ENCODE measurements at places on chromosomes 2 and 18.

DNA sequence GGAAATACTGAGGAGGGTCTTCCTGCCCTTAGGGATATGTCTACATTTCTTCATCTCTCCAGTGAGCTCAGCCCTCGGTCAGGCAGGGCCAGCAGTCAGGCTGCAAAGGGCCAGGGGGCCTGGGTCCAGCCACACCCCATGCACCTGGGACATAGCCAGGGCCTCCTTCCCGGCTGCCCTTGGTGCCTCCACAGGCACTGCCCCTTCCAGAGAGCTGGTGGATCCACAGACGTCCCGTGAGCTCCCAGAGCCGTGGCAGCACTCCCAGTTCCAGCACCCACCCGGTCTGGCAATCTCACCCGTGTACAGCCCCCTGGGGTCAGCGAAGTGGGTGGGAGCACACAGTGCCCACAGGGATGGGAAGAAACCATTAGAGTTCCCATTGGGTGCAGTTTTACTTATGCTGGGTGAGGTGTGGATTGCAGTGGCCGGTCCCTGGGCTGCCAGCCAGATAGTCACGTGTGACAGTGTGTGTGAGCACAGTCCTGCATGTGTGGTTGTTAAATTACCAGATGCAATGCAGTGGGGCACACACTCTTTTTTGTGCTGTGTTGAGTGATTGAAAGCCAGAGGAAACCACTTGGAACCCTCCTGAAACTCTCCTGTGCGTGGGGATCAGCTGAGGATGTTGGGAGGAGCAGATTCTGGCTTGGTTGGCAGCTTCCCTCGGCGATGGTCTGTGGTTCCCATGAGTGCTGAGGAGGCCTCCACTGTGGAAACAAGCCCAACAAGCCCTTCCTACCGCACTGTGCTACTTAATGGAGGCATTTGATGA, 131.0 kb downstream of the SNTG2 start:
- peak; percentile 38 for DNase-seq

- peak; percentile 34 for DNase-seq
Measured at GRCh38 chr2:10900216-10901109, 11.3 kb upstream of the KCNF1 start.

DNA sequence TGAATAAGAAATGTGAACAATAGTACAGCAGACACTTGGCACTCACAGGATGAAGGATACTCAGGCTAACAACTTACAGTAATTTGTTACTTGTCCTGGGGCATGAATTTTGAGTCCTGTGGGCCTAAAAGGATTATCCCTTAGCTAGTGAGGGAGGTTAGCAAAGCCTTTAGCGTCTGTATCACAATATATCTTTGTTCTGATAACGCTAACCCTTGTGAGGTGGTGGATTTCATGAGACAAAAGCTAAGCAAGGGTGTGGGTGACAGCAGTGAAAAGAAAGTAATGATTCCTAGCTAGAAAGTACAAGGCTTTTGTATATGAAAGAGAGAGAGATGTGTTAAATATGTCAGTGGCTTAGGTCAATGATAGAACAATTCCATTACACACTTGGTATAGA, 46.8 kb upstream of the TTC21B start:
- no peak for DNase-seq

DNA sequence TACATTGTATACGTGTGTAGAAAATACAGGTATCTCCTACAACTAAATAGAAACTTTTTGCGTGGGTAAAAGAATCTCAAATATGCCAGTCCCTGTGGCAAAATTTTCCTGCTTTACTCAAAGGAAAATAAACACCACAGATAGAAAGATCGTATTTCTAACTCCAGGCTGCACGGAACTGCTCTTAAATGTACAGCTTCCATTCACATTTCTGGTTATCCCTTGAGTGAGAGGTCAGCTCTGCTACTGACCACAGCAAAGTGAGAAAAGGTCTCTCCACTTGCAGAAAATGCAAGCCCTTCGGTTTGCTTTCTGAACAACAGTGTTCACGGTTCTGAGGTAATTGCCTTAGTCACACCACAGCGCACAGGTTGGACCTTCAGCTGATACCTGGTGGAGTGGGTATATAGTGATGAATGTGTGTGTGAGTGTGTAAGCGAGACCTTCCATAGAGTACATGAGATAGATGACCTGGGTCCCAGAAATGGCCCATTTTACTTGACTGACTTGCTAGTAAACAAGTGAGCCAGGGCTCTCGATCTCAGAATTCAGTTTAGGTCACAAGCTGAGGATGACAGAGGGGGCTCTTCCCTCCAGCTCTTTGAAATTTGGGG, 52.1 kb downstream of the ALPK2 start:
- no peak for DNase-seq

GRCh38 chr18:48402953-48403352, 6.2 kb downstream of the ZBTB7C start:
- DNase-seq, result peak; percentile 53

GRCh38 chr2:143110758-143111428, 18.3 kb upstream of the ARHGAP15 start:
- peak; percentile 55 for DNase-seq

DNA sequence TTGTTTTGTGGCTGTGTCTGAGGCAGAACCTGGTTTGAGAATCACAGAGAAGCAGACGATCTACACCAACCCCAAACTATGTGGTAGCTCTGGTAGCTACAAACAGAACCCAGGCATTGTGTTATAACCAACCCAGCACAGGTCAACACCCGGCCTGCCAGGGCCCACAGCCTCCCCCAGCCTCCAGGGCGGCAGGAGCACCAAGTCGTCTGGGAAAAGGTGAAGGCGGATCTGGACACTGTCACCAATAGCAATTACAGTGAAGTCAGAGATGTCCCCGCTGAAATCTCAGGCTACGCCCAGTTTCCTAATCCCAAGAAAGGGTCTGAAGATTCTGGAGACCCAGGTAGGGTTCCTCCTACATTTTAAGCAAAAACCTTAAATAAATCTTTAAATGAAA, 3.6 kb downstream of the HJURP start:
- DNase-seq, result no peak

GRCh38 chr2:182541268-182541667, 114.4 kb upstream of the PDE1A start:
- no peak for DNase-seq

DNA sequence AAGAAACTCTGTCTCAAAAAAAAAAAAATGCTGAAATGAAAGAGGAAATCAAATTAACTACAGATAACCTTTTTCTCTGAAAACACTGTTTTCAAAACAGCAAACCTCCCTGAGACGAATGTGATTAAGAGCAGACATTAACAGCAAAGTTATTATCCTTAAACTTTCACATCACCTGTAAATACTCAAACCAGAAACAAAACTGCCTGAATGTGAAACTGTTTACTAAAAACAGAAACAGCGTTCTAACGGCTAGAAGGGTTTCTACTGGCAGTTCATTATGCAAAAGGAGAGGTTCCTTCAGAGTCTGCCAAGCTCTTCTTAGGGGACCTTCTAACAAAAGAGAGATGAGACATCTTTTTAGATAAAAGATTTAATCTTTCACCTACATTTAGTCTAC, 45.9 kb downstream of the PNO1 start:
- DNase-seq, result no peak

DNA sequence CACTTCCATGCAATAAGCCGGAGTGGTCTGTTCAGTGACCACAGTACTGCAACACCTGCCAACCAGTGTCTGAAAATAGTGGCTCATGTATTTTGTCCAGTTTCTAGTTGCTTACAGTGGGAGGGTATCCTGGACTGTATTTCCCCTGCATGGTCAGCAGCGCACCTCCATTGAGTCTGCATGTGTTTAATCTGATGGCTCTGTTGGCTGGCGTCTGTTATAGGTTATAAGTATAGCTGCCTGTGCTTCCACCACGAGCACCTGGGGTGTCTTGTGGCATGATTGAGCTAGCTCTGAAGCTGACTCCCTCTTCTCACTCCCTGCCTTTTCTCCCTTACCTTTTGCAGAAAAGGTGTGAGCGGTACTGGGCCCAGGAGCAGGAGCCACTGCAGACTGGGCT, 12.9 kb downstream of the PTPN18 start:
- DNase-seq, result no peak

DNA sequence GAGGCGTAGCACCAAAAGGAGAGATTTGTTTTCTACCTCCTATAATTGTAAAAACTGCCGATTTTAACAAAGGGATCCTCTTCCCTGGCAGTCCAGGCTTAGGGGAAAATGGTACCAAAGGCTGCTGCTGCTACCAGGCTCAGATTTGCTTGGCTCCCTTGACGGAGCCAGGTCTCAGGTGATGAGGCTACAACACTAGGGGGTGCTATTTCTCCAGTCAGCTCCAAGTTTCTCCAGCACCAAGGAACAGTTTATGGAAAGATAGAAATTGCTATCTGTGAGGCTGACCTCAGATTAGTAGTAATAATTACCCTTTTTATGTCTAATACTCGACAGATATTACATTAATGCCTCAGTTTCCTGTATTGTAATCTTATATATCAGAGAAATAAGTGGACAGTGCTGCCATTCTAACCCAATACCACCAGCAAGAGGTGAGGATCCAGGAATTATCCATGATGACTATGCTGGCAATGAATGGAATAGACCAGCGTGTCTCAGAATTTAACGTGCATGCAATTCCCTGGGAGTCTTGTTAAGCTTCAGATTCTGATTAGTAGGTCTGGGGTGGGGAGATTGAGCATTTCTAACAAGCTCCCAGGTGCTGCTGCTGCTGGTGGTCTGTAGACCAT, 111.3 kb downstream of the ESCO1 start:
- DNase-seq, result peak; percentile 41

GRCh38 chr2:109607766-109608165, 6.0 kb downstream of the SEPTIN10 start:
- no peak for DNase-seq

DNA sequence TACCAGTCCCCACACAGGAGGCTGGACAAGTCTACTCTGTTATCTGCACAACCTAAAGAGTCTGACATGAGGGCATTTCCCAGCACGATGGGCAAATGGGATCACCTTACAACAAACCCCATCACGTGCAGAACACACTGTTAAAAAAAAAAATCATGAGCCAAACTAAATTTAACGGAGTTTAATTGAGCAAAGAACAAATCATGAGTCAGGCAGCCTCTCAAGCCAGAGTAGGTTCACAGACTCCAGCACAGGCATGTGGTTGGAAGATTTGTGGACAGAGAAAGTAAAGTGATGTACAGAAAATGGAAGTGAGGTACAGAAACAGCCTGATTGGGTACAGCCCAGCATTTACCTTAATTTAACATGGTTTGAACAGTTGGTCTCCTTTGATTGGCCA, 59.9 kb downstream of the KYNU start:
- no peak for DNase-seq

- DNase-seq, result no peak
Measured at GRCh38 chr18:27724362-27724761, 452.6 kb downstream of the CDH2 start.

- no peak for DNase-seq
Measured at GRCh38 chr2:71282493-71282892, 49.1 kb upstream of the ZNF638 start.

- DNase-seq, result no peak
Measured at GRCh38 chr18:50955253-50955652, 12.6 kb upstream of the ELAC1 start.

DNA sequence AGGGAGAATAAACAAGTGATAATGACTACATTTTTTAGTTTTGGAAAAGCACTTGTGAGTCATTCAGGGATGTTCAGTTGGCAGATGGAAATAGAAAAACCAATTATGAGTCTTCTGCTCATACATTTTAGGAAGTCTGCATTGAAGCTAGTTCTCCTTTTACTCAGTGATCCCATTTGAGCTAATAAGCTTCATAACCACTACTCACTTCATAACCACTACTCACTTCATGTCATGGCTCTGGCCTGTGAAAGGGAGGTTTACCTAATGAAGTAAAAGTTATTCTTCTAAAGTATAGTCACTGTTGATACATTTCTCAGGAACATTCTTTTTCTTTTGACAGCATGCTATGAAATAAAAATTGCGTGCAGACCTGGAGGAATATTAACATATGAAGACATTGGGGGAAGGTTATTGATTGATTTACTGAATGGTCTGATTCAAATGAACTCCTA, 948.7 kb downstream of the TSN start:
- no peak for DNase-seq

- DNase-seq, result no peak
Measured at GRCh38 chr2:128158176-128158575, 67.2 kb downstream of the UGGT1 start.

GRCh38 chr18:9536354-9537152, 61.2 kb downstream of the RALBP1 start:
- no peak for DNase-seq

- DNase-seq, result no peak
Measured at GRCh38 chr2:156305121-156305520, 27.4 kb downstream of the NR4A2 start.

GRCh38 chr18:31057917-31058316, 15.4 kb upstream of the DSC3 start:
- DNase-seq, result no peak

- DNase-seq, result no peak
Measured at GRCh38 chr2:165920748-165921147, 32.8 kb downstream of the TTC21B start.

GRCh38 chr2:104889291-104889959, 35.5 kb downstream of the POU3F3 start:
- DNase-seq, result peak; percentile 24

- no peak for DNase-seq
Measured at GRCh38 chr18:23951206-23951605, 63.3 kb upstream of the TTC39C start.

GRCh38 chr2:114543236-114543766, 100.9 kb downstream of the DPP10 start:
- no peak for DNase-seq

GRCh38 chr18:42514512-42514911, 559.5 kb downstream of the PIK3C3 start:
- DNase-seq, result no peak

GRCh38 chr2:96089356-96090195, 26.8 kb downstream of the ADRA2B start:
- no peak for DNase-seq

DNA sequence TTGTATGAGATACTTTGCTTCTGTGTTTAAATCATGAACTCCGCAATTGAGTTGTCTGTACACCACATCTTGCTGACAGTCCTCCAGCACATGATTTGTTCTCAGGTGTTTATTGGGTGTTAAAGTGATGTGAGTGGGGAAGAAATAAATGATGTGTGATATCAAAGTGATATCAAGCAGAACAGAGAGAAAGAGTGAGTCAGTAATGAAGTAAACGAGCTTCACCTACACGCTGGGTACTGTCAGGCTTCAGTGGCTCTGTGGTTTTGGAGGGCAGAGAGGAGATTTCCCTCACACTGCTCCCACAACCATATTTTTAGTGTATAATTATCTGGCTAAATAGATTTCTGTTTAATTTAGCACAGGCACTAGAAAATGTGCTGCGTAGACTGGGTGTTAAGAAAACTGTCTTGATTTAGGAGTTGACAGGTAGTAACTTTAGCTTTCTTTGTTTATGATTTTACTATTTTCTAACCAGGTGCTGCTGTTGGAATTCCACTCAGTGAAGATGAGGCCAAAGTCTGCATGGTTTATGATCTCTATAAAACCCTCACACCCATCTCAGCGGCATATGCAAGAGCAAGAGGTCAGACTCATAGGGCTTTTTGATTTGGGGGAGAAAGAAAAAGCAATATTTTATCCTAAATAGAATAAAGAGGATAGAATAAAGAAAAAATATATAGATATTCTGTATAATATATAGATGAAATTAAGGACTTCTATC, 21.2 kb downstream of the ATIC start:
- DNase-seq, result peak; percentile 11

Data from Daoy (cell line).